Activated CD4-positive, alpha-beta T cell treated with anti-CD3 and anti-CD28 coated beads, Interleukin-2, amount 10 ng/mL, durations not matched to agents 24 days and 14 days (primary cell): ENCODE measurements at places on chromosomes 1 and 21. TPM values are rescaled to one million over a fixed set of nuclear protein-coding genes. Genes with fewer than 3 reads are reported as not detected.

SLFNL1 gene
- 0.14 and 0.26 TPM in 2 replicates for total RNA-seq

RGS8 gene
- not detected in 2 replicates for total RNA-seq

- no peak for DNase-seq
These were observed 116.7 kb downstream of the KCNN3 start for GRCh38 chr1:154753426-154753825.

DNA sequence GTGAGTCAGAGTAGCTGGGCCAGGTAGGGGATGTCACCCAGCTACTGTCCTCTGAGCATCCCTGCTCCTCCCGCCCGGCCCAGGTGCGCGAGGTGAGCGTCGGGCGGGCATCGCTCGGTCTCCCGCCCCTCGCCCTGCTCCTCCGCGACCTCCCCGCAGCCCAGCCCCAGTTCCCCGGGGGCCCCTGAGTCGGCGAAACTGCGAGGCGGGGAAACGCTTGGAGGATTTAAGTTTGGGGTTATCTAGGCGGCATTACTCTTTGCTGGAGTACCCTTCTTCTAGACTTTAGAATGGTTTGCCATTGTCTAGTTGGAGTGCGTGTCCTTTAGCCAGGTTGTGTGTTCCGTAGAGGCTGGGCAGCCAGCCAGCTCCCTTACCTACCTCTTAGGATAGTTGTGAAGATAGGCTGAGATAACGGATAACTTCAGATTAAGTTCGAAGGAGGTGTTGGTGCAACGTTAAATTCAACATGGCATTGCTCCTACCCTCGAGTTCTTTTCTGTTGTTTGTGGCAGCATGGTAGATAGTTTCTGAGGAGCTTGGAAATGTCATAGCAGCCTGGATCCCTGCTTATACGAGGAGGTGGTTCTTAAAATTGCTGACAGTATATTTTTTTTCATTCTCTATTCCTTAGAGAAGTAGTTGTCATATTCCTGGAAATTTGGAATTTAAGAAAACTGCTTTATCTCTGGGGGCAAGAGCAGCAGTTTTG, 697 bp downstream of the AGO3 start:
- no peak for DNase-seq

- no peak for DNase-seq
These were observed 35.3 kb downstream of the DTL start for GRCh38 chr1:212070720-212071302.

DNA sequence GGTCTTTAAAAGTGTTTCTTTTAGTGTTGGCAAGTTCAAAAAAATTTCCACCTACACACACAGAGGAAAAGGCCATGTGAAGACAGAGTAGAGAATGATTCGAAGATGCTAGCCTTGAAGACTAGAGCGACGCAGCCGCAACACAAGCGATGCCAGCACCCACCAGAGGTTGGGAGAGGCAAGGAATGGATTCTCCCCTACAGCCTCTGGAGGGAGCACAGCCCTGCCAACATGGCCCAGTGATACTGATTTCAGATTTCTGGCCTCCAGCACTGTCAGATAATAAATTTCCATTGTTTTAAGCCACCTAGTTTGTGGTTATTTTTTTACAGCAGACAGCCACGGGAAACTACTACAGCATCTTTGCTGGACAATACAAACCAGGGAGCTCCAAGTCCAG, 6.9 kb upstream of the ADAR start:
- no peak for DNase-seq

DNA sequence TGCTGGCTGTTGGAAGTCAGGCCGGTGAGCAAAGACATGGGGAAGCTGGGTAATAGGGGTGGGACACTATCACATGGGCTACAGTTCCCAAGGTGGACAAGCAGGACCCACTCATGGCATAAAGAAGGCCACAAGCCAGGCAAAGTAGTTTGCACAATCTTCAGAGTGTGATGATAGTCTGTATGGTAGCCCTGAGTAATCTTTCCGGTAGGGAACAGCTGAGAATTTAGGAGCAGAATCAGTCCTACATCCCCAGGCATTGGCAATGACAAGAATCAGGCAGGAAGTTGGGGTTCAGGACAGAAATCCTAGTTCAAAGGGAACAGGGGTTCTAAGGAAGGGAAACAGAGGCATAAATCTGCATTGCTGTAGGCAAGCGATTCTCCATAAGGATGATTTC, 23.9 kb upstream of the SPATA6 start:
- no peak for DNase-seq
